GOT3 (cell line): ENCODE measurements at places on chromosomes 13 and 19.

GRCh38 chr13:38394777-38395496 lies 45.3 kb downstream of the UFM1 start:
- DNase-seq: no peak

DNA sequence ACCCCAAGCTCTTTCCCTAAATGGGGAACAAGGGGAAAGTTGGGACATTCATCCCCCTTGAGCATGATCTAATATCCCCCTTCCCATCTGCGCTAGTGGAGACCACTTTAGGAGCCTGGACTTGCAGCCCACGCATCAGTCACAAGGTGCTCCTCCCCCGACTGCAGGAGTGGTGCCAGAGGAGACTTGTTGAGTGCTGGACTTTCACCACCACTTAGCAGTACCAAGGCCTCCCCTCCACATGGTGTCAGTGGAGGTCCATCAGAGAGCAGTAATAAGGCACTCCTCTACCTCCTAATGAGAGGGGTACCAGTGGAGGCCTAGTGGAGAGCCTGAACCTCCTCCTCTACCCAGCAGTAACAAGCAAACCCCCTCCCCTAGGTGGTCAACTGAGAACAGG lies 22.5 kb downstream of the CAB39L start:
- no peak for DNase-seq

DNA sequence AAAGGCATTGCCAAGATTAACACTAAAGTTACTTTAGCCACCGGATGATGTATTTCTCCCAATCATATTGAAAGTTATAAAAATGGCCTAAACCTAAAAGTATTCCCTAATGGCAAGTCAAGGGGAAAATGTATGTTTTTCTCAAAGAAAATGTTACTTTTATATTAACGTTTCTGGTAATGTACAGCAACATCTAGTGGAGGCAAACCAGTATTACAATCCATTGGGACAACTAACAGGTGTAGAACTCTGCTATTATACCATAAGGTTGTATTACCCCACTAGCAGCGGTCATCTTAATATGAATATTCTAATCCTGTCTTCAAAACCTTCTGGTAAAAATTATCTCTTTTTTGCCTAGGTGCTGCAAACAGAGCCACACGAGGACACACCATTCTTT lies 69.2 kb downstream of the ZNF100 start:
- DNase-seq: no peak

GRCh38 chr13:43272851-43273250 lies 249.5 kb downstream of the DNAJC15 start:
- DNase-seq: no peak

DNA sequence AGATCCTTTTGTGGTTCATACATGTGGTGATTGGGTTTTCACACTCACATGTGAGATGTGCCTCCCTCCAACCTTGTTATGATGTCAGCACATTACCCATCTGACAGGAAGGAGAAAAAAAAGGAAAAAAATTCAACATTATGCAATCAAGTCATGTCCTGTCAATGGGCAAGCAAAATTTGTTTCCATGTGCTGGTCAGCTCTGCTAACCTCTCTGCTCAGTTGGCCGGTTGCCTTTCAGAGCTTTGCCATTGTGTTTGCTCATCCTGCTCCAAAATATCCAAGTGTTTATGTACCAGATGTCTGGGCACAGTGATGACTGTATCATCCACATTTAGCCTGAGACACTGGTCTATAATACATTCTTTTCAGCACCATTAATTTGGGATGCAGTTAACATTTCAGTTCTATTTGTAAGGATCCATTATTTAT lies 27.0 kb upstream of the METTL21C start:
- no peak for DNase-seq

DNA sequence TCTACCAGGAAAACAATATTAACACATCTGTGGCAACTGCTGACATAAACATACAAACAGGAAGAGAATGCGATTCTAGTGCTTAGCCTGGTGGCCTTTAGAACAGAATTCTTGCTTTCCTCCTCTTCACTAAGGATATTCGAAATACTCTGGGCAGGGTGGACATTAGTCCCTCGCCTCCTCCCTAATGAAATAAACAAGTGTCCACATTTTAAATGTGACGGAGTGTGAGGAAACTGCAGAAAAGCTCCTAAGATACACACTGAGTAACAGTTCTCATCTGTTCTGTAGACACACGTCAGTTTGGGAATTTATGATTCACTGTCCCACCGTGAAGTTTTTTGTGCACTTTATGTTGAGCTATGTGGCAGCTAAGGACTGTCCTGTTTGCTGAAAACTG lies 639 bp downstream of the STARD13 start:
- no peak for DNase-seq

GRCh38 chr13:25267715-25268114 lies 19.6 kb downstream of the MTMR6 start:
- no peak for DNase-seq

- DNase-seq: no peak
Observed at GRCh38 chr13:106426909-106427308, 108.6 kb downstream of the EFNB2 start.

DNA sequence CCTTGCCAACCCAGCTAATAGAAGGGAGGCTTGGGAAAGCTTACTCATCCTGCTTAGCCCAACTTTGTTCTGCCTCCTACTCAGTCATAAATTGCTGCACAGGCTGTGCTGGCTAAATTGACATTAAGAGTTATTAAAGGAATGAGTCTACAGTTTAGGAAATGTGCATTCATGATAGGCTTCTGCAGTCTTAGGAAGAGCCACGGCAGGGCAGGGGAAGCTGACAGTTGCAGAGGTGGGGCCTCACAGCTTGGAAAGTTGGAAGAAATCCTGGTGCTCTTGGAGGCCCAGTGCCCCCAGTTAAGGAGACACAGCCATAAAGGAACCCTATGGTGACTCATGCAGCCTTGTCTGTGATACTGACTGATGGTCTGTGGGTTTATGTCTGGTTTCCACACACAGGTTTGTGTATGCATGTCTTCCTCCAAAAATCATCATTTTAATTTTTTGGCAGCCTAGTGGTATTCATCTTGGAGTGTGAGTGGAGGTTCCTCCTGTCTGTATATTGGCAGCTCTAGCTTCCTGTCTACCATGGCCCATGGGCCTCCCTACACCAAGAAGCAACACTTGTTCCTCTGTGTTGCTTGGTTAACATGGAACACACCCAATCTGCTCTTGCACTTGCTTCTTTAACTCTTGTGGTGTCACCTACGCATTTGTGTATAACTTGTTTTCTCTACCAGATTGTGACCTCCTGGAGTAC lies 135.0 kb upstream of the KL start:
- no peak for DNase-seq

DNA sequence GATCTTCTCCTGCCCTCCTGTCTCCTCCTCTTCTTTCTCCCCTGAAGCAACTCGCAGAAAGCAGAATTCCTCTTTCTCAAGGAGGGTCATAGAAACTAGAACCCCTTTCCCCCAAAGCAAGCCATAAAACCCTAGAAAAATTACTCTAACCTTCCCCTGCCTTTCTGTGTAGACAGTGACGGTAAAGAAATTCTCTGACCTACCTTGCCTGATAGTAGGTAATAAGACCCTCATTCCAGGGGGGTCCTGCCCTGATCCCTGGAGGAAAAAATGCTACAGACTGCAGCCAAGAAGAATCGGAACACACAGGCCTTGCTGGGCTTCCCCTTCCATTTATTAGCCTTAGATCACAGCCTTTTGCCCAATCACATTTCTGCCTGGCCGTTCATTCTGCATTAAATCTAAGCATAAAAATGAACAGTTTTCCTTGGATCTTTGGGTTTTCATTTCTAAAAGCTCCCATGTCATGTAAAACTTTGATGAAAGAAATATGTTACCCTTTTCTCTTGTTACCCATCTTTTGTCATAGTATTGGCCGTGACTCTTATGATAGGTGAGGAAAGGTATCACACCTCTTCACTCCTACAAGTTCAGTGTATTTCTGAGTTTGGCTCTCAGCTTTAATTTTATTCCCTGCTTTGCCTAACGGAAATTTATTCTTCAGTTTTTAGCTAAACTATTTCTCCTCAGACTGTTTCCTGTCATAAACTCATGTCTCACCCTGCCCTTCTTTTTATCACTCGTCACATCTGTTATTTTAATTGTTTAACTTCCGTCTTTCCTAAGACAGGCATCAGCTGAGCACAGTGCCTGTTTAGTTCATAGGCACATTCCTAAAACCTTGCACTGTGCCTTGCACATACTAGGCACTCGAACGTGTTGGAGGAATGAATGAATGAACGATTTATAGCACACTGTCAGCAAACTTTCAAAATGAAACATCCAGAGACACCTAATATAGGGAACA lies 20.4 kb upstream of the CPB2 start:
- no peak for DNase-seq

DNA sequence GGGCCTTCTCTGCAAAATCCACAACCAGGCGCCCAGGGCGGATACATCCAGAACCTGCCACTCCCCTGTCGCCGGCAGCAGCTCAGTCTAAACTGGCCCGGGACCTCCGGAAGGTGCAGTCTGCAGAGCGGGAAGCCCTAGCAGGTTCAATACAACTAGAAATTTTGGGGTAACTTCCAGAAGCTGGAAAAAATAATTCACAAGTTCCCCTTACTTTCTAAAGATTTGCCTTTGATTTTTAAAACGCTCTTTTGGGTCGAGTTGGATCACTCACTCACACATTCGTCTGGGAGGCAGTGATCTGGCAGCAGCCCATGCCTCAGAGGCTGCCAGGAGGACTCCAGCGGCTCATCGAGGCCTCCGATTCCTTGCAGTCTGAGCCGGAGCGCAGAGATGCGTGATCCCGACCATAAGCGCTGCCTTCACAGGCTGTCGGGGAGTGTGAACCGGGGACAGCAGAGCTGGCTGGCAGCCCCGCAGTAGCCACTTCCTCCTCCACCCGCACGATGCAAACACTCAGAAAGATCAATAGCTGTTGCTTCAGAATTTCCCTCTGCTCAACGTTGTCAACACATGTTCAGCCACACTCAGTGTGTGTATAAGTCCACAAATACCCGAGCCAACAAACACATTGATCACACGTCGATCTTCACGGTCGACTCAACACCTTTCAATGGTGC lies 35.6 kb upstream of the ZNF507 start:
- no peak for DNase-seq

DNA sequence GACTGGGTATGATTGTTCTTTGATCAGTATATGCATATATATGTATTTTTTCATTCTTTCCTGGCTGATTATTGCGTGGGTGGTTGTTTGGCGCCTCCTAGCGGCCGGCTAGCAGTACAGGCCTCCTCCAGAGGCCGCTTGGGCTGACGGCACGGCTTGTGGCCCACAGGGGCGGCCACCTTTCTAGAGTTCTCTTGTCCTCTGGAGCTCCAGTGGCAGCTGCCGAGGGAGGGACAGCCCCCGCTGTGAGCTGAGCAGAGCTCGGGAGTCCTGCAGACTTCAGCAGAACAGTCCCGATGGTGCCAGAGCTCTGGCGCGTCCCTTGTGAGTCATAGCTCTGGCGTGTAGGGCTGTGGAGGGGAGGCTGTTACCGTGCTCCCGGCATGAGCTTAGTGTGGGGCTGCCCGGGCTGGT lies 22.5 kb upstream of the ZNF429 start:
- no peak for DNase-seq

- no peak for DNase-seq
Observed at GRCh38 chr19:927351-927779, 1.5 kb downstream of the ARID3A start.

DNA sequence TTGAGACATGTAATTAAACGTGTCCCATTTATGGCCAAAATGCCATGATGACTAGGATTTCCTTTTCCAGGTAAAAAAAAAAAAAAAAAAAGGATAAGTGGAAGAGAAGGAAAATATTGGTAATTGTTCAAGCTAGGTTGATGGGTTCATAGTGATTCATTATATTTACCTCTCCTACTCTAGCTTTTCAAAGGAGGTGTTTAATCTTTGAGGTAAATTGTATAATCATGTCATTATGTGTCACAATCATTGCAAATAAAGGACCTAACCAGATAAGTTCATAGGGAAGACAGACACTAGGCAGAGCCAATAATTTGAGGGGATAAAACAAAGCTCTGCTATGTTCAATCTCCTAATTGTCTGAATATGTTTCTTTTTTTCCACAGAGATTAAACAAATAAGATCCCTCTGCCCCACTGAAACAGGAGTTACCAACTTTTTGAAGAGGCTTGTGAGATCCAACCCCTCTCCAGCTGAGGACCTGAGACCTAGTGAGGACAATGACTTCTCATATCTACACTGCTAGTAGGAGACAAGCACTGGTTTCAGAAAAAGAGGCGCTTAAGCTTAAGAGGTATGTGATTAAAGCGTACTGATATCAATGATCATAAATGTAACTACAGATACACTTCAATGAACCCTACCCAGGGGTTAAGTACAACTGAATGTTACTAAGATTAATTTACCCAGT lies 61.4 kb downstream of the USP12 start:
- DNase-seq: no peak

DNA sequence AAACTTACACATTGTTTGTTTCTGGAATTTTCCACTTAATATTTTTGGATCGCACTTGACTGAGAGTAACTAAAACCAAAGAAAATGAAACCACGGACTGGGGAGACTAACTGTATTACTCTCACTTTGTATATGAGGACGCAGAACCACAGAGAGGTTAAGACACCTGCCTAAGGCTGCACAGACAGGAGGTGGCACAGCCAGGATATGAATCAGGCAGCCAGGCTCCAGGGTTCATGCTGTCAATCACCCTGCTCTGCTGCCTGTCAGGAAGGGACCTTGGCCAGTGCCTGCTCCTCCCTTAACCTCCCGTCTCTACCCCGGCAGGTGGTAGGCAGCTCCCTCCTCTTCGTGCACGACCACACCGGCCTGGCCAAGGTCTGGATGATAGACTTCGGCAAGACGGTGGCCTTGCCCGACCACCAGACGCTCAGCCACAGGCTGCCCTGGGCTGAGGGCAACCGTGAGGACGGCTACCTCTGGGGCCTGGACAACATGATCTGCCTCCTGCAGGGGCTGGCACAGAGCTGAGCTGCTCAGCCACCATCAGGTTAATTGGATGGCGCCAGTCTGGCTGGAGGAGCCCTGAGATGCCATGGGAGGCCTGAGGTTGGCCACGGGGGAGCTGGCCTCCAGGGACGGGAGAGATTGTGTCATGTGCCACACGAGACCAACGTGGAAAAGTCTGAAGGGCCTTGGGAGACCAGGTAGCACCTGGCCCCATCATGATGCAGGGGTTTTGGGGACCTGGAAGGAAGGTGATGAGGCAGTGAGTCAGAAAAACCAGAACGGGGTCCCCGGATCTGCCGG lies 11.0 kb downstream of the ACTMAP start:
- no peak for DNase-seq

GRCh38 chr19:8257052-8257443 lies 47.9 kb downstream of the CERS4 start:
- no peak for DNase-seq
